GM10248 (cell line): ENCODE measurements at places on chromosomes 3 and 15.

DNA sequence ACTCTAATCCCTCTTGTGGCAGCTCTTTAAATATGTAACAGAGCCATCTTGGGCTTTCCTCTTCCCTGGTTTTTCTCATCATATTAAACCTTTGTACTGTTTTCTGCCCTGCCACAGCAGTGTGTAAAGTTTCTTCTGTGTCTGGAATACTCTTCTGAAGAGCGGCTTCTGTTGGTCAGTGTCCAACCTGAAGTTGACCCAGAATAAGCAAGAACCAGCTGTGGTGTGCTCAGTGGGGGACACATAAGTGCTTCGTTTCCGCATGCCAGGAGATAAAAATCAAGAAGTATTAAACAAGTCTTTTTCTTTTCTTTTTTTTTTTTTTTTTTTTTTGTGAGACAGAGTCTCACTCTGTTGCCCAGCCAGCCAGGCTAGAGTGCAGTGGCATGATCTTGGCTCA lies 173.2 kb upstream of the CHRM5 start:
- no peak for DNase-seq

DNA sequence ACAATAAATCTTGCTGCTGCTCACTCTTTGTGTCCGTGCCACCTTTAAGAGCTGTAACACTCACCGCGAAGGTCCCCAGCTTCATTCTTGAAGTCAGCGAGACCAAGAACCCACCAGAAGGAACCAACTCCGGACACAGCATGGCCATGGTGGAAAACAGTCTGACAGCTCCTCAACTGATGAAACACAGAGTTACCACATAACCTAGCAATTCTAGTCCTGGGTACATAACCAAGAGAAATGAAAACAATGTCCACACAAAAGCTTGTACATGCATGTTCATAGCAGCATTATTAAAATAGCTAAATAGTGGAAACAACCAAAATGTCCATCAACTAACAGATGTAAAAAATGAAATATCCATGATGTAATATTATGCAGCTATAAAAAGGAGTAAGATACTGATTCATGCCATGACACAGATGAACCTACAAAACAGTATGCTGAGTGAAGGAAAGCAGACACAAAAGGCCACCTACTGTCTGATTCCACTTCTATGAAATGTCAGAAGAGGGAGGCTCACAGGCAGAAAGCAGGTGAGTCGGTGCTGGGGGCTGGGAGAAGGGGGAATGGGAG lies 36.8 kb downstream of the VGLL4 start:
- no peak for DNase-seq

DNA sequence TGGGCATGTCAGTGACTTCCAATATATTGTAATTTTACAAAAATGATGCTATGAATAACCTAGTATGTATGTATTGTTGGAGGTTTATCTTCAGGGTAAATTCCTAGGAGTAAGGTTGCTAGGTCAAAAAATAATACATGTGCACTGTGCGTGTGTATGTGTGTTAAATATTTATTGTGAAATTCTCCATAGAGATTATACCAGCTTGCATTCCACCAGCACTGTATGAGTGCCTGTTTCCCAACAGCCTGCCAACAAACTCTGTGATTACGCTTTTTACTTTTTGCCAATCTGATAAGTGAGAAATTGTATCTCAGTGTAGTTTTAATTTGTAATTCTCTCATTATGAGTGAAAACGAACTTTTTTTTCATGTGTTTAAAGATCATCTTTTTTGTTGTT lies 12.6 kb upstream of the IGF2BP2 start:
- no peak for DNase-seq

- no peak for DNase-seq
These were observed 1178.7 kb upstream of the GBE1 start for GRCh38 chr3:82940124-82940523.

GRCh38 chr3:13776253-13777050 lies 103.4 kb downstream of the WNT7A start:
- no peak for DNase-seq
